ENCODE measurements at places on chromosomes 11 and 22. TPM values are rescaled to one million over a fixed set of nuclear protein-coding genes. Genes with fewer than 3 reads are reported as not detected.

The KCNK7 gene
- 0.68 TPM for polyA plus RNA-seq

DNA sequence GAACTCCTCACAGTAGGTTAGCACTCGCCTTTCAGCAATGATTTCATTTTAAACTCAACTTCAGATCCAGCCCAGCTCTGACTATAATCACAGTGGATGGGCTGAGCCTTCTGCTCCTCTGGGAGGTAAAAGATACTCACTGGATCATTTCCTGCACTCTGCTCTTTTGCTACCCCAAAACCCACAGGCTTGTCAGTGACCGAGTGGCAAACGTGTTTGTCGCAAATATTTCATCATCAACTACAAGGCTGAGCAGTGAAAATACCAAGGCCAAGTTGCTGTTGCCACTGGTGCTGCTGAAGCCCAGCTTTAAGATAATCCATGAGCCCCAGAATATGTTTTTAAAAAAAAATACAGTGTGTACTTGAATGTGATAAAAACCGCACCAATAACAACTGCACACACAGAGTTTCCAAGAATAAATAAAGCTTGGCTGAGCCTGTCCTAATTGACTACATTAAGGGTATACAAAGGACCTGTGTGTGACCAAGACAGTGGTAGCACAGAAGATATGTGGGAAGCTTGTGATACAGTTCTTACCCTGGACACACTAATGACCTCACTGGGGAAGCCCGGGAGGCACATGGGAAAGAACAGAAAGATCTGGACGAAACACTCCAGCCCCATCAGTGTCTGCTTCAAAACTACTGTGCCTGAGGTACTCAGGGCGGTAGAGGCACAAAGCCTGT lies 41.3 kb downstream of the ABTB2 start:
- DNase-seq: peak; percentile 29

DNA sequence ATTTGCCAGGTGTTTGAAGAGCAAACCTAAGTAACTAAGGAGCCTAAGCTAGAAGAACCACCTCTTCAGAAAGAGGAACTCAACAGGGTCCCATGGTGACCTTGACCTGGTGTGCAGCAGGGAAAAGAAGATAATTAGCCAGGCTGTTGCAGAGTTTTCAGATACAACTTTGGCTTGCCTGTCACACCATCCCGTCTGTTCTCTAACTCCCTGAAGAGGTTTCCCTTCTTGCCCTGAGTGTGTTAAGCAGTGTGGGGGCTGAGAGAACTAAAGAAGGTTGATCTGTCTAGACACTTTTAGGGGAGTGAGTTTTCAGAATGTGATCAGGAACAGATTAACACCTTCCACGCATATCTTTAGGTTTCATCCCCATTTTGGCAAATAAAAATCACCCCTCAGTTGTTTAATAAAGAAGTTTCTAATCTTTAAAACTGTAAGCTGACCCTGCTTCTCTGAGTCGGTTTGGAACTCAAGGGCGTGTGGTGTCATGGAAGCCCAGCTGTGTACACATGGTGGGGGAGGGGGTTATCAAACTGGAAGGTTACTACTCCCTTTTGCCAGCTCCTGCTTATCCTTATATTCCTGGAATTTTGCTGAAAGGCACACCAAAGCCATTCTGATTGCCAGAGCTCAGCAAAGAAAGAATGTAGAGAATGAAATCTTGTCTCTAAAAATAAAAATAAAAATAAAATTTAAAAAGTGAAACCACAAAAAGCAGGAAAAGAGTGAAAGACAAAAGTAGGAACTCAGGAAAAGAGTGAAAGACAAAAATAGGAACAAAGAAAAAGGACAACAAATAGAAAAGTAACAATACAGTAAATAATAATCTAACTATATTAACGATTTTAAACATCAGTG lies 70.2 kb downstream of the DBX1 start:
- DNase-seq: no peak

The GGTLC3 gene
- not detected for polyA plus RNA-seq

The MS4A8 gene
- polyA plus RNA-seq: 232 TPM

- DNase-seq: no peak
Measured at GRCh38 chr11:110837603-110838002, 125.4 kb upstream of the ARHGAP20 start.

DNA sequence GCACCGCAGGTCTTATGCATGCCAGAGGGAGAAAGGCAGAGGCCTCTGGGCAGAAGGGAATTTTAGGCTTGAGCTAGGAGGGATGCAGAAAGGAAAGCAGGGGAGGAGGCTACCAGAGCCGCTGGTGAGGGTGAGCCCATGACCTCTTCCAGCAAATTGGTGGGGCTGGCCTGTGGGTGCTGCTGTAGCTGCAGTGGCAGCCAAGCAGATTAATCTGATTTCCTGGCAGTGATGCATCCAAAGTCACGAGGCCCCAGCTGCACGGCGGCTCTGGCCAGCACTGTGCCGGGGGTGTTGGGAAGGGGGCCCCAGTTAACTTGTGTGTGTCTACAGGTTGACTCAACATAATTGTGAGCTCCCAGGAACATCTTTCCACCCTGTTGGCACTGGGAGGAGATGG lies 41.4 kb upstream of the B3GAT1 start:
- DNase-seq: no peak

The TRIM22 gene
- polyA plus RNA-seq: 4.5 TPM

The FADS1 gene
- polyA plus RNA-seq: 103 TPM

The DDI1 gene
- not detected for polyA plus RNA-seq

DNA sequence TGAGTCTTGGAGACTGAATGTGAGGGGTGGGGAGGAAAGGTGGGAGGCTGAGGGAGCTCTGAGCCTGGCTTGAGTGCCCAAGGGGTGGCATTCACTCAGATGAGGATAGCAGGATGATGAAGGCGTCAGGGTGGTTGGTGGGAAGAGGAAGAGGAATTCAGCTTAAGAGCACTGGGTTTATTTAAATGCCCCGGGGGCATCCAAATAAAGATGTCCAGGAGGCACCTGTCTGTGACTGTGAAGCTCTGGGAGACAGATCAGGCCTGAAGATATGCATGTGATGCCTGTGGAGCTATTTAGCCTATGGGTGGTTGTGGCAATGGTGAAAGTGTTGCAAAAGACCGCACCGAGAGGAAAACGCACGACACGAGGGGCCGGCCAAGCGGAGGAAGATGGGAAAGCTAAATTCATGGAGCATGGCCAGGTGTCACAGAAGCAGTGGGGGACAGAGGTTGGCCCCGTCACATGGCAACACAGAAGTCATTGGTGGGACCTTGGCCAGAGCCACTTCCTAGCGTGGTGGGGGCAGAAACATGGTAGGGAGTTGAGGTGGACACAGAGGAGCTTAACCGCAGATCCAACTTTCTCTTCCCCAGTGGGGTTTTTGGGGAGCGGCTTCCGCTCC lies 15.5 kb downstream of the SLC37A2 start:
- no peak for DNase-seq

- peak; percentile 37 for DNase-seq
Measured at GRCh38 chr11:132866783-132867545, 665.3 kb downstream of the OPCML start.

GRCh38 chr11:125182573-125182972 lies 18.0 kb downstream of the PKNOX2 start:
- DNase-seq: no peak

- DNase-seq: peak; percentile 57
Measured at GRCh38 chr11:132692891-132693290, 839.4 kb downstream of the OPCML start.

DNA sequence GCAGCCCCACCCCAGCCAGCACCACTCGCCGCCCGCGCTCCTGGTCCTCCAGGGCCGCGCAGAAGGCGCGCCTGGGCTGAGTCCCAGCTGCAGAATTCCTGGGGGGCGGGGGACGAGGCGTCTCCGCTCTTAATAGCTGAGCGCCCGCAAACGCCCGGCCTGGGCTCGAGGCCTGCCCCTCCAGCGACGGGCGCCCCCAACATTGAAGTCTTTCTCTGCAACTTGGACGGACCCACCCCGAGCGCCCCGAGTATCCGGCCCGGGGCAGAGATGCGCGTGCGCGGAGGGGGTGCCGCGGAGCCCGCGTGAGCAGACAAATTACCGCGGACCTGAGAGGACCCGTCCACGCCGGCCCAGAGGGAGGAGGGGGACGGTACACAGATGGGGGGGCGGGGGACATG lies 6.7 kb upstream of the SYT7 start:
- peak; percentile 53 for DNase-seq

DNA sequence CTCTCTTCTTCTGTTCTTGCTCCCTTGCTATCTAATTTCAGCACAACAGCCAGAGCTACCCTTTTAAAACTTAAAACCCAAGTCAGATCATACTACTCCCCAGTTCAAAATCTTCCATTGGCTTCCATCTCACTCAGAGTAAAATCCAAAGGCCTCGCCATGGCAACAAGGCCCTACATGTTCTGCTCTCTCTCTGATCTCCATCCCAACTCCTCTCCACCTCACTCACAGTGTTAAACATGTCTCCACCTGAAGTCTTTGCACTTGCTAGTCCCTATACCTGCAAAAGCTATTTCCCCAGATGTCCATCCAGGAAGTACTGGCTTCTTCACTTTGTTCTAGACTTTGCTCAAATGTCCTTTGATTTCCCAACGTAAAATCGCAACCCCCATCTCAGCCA lies 3.0 kb upstream of the GRAP2 start:
- no peak for DNase-seq

The CASP5 gene
- not detected for polyA plus RNA-seq

The ALKBH3 gene
- polyA plus RNA-seq: 20.7 TPM

The RAB39A gene
- 5.6 TPM for polyA plus RNA-seq

GRCh38 chr11:79400717-79401330 lies 40.0 kb downstream of the TENM4 start:
- peak; percentile 45 for DNase-seq

The CFAP300 gene
- 0.59 TPM for polyA plus RNA-seq

DNA sequence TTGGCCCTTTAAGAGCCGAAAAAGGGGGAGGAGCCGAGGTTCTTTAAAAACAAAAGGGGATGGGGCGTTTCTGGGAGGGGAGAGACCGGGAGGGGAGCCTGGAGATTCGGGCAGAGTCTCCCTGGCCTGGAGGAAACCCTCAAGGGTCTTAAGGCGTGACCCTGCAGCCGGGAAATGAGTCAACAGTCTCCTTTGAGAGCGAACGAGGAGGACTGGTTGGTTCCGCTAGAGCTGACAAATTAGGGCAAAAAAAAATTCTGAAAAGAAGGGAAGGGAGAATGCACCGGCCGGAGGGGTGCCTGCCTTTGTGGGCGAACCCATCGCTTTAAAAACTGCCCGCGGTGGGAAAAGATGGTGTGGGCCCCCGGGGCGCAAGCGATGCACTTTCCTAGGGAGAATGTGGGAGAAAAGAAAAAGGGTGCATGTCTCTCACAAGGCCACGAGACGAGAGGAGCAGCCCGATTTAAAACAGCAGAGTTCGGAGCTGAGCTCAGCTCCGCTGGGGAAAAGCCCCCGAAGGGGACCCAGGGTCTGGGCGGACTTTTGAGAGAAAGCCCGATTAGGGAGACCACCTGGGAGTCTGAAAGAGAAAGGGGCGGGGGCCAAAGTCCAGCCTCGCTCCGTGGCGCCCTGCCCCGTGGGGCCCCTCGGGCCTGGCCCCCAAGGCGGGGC lies 874 bp downstream of the ZFTA start:
- DNase-seq: peak; percentile 92

DNA sequence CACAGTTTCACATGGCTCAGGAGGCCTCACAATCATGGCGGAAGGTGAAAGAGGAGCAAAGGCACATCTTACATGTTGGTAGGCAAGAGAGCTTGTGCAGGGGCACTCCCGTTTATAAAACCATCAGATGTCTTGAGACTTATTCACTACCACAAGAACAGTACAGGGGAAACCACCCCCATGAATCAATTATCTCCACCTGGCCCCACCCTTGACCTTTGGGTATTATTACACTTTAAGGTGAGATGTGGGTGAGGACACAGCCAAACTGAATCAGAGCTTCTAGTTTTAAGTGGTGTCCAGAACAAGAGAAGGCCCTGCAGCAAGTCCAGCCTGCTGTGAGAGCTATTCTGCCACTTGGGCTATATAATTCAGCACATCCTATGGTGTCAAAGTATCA lies 493.7 kb downstream of the ETS1 start:
- DNase-seq: no peak

The NCR3LG1 gene
- polyA plus RNA-seq: 2.9 TPM

DNA sequence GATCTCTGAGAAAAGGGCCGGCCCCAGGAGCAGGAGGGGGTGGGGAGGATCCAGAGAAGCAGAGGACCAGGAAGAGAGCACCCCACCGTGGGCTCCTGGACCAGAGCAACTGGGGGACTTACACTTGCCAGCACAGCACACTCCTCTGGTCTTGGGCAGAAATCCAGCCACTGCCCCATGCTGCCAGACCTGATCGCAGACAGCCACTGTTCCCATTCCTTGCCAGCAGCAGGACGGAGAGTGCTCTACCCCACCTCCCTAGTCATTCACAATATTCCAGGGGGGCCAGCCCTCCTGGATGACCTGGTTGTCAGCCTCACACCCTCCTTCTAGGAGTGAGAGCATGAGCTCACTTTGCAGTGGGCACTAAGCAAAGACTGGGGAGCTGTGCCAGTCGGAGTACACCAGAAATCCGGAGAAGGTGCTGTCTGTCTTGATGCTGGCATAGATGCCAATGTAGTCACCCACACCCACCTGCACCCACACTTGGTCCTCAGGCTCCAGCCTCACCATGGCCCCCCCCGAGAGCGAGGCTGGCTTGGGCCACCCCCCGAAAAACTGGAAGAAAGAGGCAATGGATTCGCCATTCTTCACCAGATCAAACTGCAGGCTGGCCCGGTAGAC lies 1.6 kb downstream of the C1QTNF5 start:
- no peak for DNase-seq

The FAU gene
- 1,714 TPM for polyA plus RNA-seq

The OR52I1 gene
- not detected for polyA plus RNA-seq

GRCh38 chr11:126390272-126390867 lies 34.9 kb downstream of the ST3GAL4 start:
- DNase-seq: no peak

DNA sequence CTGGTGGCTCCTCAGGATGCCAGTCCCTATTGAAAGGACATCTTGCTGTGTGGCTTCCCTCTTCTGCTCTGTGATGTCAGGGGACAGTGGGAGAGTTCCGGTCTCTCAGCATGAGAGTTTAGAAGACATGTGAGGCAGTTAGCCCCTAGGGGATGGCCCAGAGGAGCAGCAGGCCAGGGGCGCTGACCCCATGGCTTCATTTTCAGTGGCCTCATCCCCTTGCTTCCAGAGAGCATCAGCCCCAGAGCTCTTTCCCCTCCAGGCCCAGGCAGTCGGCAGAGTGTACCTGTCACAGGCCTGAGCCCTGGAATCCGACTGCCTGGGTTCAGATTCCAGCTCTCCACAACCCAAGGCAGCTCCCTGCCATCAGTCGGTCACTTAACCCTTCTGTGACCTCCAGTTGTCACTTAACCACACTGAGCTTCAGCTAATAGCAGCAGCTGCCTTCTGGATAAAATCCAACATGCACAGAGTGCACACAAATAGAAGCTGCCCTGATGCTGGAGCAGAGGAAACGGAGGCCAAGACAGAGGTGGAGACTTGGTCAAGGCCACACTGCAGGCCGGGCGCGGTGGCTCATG lies 14.1 kb upstream of the LRRC10B start:
- no peak for DNase-seq

Data from brain (organoid and tissue), 16 donors.